Hepatocyte (in vitro differentiated cells): ENCODE measurements at places on chromosomes 5 and 9.

DNA sequence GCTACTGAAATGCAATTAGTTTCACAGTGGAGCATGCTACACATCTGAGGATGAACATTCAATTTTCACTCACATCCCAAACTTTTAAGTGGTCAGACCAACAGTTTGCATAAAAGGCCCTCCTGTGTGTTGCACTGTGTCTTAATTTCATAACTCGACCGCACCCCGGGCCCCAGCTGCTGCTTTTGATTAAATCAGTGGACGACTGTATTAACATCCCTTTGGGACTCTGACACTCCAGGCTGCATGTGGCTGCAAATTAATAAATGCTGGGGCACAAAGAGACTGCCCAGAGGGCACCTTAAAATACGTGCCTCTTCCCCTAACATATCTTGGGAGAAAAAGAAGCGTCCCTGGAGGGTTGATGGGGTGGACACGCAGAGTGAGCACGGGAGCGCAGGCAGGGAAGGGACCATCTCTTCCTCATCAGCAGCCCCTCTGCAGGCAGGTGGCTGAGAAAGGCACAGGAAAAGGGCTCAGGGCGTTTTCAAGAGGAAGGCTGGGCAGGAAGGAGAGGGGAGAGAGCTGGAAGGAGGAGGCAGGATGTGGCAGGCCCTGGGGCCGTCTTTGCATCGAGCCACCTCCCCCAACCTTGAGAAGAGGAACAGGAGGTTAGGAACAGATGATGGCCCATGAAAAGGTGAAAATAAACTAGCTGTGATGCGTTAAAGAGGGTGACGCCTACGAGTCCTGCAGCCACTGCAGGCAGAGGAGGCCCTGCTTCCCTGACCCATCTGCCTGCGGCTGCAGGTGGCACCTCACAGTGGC is 18.6 kb downstream of the MED10 start:
- no peak for DNase-seq

- DNase-seq: no peak
Measured at GRCh38 chr5:111447099-111447498, 65.2 kb downstream of the STARD4 start.

DNA sequence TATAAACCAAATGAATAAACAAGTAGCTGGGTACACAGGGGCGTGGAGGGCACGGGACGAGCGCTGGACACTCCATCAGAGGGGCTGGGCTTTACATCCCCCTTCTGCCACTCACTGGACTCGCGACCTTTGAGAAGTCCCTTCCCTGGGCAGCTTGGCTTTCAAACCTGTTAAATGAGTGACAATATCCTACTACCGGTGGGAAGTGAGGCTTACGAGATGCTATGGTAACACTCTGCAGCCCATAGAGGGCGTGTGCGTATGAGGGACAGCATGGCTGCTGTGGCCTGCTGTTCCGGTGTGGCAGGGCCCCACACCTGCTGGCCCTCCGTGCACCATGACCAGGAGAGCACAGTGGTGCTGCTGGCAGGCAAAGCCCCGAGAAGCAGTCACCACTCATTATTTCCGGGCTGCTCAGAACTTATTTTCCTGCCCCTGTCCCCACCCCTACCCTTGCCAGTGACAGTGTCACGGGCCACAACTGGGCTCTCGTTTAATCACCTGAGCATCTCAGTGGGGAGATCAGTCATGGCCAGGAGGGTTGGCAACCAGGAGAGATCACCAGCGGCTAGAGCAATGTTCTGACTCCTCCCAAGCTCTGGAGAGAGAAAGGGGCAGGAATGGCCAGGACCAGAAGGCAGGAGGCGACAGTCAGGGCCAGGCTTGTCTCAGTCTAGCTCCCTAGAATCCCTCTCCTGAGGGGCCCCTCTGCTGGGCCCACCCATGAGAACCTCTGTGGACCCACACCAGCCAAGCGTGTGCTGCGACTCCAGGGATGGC is 10.5 kb downstream of the CLTB start:
- DNase-seq: peak; percentile 1

GRCh38 chr5:81302596-81302995 is 1.2 kb downstream of the ZCCHC9 start:
- no peak for DNase-seq

GRCh38 chr5:134944630-134945029 is 23.1 kb upstream of the CATSPER3 start:
- DNase-seq: no peak
